ENCODE measurements at places on chromosomes 5 and 9. TPM values are rescaled to one million over a fixed set of nuclear protein-coding genes. Genes with fewer than 3 reads are reported as not detected.

DNA sequence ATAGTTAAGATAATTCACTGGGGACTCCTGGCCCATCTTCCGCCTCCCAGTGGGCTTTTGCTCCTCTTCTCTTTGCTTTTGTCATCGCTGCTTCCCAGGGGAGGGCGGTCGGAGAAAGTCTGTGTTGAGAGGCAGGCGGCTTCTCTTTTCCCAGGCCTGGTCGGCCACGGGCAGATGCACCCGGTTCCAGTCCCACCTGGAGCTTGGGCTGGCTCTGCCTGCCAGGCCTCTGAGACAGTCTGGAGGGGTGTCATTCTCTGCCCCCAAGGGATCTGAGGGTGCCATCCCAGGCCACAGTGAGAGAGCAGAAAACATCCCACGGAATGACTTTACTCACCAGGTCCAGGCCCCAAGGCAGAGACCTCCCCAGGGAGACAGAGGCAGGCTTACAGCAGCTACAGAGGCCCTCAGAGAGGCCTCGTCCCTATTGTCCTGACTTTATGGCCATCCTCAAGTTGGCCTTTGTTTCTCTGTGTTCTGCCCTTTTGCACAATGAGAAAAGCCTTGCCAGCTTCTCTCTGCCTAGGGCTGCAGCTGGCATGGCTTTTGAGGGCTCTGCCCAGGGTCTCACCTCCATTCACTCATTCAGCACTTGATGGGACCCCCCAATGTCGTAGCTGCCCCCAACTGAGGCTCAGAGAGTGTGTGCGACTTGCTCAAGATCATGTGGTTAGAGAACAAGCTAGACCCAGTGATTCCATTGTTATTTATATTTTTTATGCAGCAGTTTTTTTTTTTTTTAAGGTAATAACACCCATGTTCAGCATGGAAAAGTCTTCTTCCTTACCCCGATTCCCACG, 44.2 kb upstream of the BOD1 start:
- H3K36me3 ChIP-seq = no peaks in the 10 kb centered on the region
- no peak overlapping the region for H3K4me3 ChIP-seq
- H3K4me1 ChIP-seq = no peaks in the 10 kb centered on the region
- DNase-seq = no peak

DNA sequence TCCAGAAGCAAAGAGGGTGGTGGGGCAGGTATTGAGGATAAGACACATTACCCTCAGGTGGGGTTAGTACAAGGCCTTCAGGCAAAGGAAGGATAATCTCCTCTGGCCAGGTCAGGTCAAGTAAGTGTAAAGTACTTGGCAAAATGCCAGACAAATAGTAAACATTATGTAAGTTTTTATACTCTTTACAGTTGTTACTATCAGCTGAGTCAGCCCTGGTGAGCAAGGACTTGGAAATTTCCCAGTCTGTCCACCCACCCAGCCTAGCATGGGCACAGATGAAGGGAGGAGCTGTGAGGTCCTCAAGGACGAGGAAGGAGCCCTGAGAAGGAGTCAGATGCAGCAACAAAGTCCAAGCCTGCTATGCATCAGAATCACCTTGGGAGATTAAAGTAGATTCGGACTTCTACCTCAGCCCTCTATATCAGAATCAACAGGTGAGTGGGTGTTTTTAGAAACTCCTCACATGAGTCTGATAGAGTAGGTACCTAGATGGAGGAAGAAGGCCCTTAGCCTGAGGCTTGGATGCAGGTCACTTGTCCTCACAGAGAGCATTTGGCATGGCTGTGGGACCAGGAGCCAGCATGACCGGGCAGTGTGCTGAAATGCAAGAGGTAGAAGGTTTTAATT, 50.2 kb upstream of the BARX1 start:
- no peaks in the 10 kb centered on the region for H3K4me1 ChIP-seq
- no peak for DNase-seq
- peaks cover 15% of the 10 kb centered on the region for H3K27me3 ChIP-seq
- no peaks in the 10 kb centered on the region for H3K36me3 ChIP-seq

DNA sequence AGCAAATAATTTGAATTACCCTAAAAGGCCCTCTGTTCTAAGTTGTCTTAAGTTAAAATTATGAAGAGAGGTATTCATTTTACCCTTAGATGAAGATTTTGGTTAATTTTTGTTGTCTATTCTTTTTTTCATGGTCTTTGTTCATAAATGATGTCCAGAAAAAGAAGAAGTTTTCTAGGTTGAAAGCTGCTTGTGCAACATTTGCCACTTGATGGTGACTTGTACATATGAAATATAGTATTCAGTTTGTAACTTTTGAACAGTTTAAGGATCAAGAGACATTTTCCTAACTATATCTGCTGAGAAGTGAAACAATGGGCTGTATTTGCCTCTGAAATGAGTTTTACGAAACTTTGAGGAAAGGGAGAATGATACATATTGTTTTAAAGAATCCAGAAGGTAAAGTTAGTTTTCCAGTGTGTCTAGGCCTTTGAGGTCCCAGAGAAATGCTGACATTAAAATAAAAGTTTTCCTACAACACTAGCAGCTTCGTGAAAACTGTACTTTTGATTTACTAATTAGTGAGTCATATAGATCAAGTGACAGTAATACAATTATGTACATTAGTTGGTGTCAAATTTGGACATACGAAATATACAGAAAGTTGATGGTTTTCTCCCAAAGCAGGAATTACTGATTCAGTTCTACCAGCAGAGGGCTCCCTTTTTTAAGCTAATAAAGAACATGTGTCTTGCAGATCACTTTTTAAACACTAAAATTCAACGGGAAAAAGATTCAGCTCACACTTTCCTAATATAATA, 70.5 kb downstream of the PIK3R1 start:
- peak overlapping the region; percentile 97 for H3K4me3 ChIP-seq
- H3K27me3 ChIP-seq = no peaks in the 10 kb centered on the region
- peak; percentile 57 for DNase-seq
- H3K27ac ChIP-seq = peak overlapping the region; percentile 74
- peaks cover 40% of the 10 kb centered on the region for H3K36me3 ChIP-seq

The LOX gene
- 0.25 TPM for total RNA-seq

DNA sequence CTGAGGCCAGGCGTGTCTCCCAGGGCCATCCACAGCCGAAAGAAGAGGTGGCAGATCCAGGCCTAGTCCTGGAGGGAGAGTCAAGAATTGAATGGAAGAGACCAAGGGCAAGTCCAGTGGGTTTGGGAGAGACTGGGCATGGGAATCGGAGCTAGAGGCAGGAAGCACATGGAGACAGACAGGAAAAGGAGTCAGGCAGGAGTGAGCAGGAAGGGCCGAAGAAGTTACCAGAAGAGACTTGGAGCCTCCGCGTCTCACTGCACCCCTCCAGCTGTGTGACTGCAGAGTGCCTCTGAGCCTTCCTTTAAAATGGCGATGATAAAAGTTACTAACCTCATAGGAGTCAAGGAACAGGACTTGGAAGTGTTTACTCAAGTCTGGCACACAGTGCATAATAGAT, 64.4 kb upstream of the ANGPTL2 start:
- H3K4me1 ChIP-seq = no peaks in the 10 kb centered on the region
- DNase-seq = no peak
- H3K4me3 ChIP-seq = no peak overlapping the region
- no peak overlapping the region for H3K27ac ChIP-seq
- H3K36me3 ChIP-seq = no peaks in the 10 kb centered on the region

- no peaks in the 10 kb centered on the region for H3K36me3 ChIP-seq
- H3K27ac ChIP-seq = no peak overlapping the region
- no peaks in the 10 kb centered on the region for H3K27me3 ChIP-seq
- H3K4me3 ChIP-seq = no peak overlapping the region
- peaks cover 8% of the 10 kb centered on the region for H3K4me1 ChIP-seq
Measured at GRCh38 chr9:91038483-91039124, 237.0 kb downstream of the SYK start.

- H3K27ac ChIP-seq = peak overlapping the region; percentile 60
- peak overlapping the region; percentile 41 for H3K4me3 ChIP-seq
- DNase-seq = peak; percentile 66
- no peaks in the 10 kb centered on the region for H3K27me3 ChIP-seq
- H3K36me3 ChIP-seq = peaks cover 16% of the 10 kb centered on the region
- H3K4me1 ChIP-seq = peaks cover 42% of the 10 kb centered on the region
Measured at GRCh38 chr5:154197801-154198491, 7.4 kb downstream of the GALNT10 start.

GRCh38 chr5:56817263-56818014, 2.1 kb downstream of the MAP3K1 start:
- peak overlapping the region; percentile 90 for H3K27ac ChIP-seq
- H3K4me3 ChIP-seq = peak overlapping the region; percentile 98
- H3K36me3 ChIP-seq = peaks cover 8% of the 10 kb centered on the region

GRCh38 chr9:28714188-28714587, 1140.9 kb upstream of the C9orf72 start:
- DNase-seq = no peak
- H3K36me3 ChIP-seq = no peaks in the 10 kb centered on the region
- no peaks in the 10 kb centered on the region for H3K4me1 ChIP-seq
- H3K4me3 ChIP-seq = no peak overlapping the region
- no peaks in the 10 kb centered on the region for H3K27me3 ChIP-seq

DNA sequence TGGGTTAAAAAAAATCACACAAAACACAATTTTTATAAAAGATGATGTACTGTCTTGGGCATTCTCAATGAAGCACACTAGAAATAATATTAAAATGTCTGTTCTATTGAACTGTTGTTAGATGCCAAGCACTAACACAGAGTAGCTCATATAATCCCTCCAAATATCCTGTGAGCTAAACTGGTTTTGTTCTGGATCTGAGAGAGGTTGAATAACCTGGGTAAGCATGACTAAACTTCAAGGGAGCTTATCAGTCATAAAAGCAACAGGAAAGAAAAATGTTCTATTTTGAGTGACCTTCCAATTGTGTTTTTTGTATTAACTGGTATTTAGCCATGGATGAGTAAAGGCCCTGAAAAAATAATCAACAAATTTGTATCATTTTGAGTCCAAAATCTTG, 175.3 kb downstream of the SMC2 start:
- H3K4me3 ChIP-seq = no peak overlapping the region
- no peak for DNase-seq
- H3K27ac ChIP-seq = no peak overlapping the region
- H3K4me1 ChIP-seq = no peaks in the 10 kb centered on the region
- H3K27me3 ChIP-seq = no peaks in the 10 kb centered on the region

The BNC2 gene
- not detected for total RNA-seq

- no peaks in the 10 kb centered on the region for H3K36me3 ChIP-seq
- peaks cover 4% of the 10 kb centered on the region for H3K27me3 ChIP-seq
- no peak overlapping the region for H3K4me3 ChIP-seq
Measured at GRCh38 chr9:31112491-31112890, 1272.0 kb upstream of the ACO1 start.

GRCh38 chr5:178236679-178237078, 4.1 kb upstream of the PHYKPL start:
- no peaks in the 10 kb centered on the region for H3K36me3 ChIP-seq
- H3K4me1 ChIP-seq = peaks cover 35% of the 10 kb centered on the region
- DNase-seq = no peak
- no peak overlapping the region for H3K4me3 ChIP-seq

- H3K4me3 ChIP-seq = no peak overlapping the region
- H3K4me1 ChIP-seq = no peaks in the 10 kb centered on the region
- DNase-seq = no peak
Measured at GRCh38 chr5:39091940-39092580, 17.9 kb upstream of the RICTOR start.

The HDHD3 gene
- 14.3 TPM for total RNA-seq

DNA sequence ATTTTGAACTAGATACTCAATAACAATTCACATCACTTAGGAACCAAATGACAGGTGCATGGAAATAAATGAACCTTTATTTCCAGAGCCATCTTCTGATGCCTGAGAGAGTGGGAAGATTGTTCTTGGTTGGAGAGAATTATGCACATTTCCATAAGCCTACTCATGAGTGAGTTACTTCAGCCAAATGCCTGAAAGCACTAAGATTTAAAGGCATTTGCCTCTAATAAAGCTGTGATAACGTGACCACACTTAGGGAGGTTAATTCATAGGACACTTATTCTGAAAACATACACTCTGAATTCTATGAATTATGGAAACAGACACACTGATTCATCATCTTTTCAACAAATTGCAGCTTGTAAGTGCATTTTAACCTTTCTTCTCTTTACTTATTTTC, 40.0 kb downstream of the KCTD16 start:
- H3K4me1 ChIP-seq = no peaks in the 10 kb centered on the region
- H3K4me3 ChIP-seq = no peak overlapping the region
- H3K27ac ChIP-seq = no peak overlapping the region
- no peaks in the 10 kb centered on the region for H3K36me3 ChIP-seq
- H3K27me3 ChIP-seq = peaks cover 26% of the 10 kb centered on the region
- DNase-seq = no peak

DNA sequence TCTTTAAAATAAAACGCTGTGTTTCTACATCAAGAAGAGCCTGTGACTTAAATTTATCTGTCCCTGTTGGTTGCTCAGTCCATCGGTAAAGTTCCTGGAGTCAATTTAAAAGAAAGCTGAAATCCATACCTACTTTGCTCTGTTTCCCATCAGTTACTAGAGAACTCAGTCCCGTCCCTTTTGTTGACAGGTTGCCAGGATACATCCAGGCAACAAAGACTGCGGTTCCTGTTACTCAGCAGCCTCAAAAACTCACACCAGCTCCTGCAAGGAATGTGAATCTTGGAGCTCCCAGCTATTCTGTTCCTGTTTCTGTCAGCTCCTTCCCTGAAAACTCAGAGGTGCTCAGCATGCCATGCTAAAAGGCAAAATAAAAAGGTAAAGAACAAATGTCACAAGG, at the start of gene ZNF474:
ZNF474 (plus strand) TSS at position 241 of the 400 bp plus-strand sequence. CDS start 22,445 bp downstream, outside the sequence.
- H3K4me1 ChIP-seq = no peaks in the 10 kb centered on the region
- no peaks in the 10 kb centered on the region for H3K27me3 ChIP-seq
- H3K4me3 ChIP-seq = no peak within 1 kb of the TSS
- no peak within 1 kb of the TSS for H3K27ac ChIP-seq

The SLC35D2 gene
- 36.0 TPM for total RNA-seq

The DENND1A gene
- 21.8 TPM for total RNA-seq

DNA sequence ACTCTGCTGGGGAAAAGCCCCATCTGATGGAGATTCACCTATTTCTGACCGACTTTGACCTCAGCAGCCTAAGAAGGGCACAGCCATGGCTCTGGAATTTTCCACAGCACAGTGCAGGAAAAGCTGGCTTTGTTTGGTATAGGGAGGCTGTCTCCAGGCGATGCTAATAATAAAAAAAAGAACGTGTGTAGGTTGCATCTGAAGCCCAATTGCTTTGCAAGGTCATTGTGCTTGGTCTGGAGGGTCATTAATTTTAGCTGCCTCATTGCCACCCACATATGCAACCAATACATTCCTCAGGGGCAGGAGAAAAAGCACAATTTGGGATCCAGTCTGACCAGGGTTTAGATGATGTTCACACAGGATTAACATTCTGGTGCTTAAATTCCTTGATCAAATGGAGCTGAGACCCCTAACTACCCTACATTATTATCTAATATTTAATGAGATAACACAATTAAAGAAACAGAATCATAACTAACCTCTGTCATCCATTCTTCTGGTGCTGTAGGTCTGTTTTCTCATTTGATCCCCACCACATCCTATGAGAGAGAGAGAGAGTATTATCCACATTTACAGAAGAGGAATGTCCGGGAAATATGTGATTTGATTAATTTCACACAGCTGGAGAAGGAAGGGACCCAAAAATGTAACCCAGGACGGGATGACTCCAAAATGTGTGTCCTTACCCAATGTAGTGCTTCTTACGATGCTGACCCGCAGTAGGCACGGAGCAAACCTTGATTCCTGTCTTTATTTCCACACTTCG, 175.9 kb downstream of the RFK start:
- no peak overlapping the region for H3K27ac ChIP-seq
- no peak for DNase-seq
- no peaks in the 10 kb centered on the region for H3K4me1 ChIP-seq
- no peaks in the 10 kb centered on the region for H3K27me3 ChIP-seq
